ENCODE measurements at places on chromosomes 12 and 14.

GRCh38 chr14:92702441-92702918 lies 45.9 kb downstream of the LGMN start:
- no peak for DNase-seq

GRCh38 chr12:92519284-92519683 lies 183.5 kb upstream of the PLEKHG7 start:
- no peak for DNase-seq

DNA sequence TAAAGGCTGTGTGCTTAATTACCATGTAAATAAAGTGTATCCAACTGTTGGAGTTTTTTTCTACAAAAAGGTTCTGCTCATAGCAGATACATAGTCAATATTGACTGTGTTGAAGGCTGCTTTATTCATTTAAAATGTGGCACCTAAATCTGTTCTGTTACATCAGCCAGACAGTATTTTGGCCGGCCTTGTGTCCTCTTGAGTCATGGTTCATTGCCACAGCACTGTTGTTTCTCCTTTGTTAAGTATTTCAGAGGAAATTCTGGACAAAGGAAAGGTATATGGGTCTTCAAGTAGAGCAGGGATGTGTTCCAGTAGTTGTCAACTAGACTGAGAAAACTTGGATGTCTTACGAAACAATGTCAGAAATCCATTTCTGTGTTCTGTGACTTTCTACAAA lies 95.5 kb downstream of the SLC38A6 start:
- no peak for DNase-seq

DNA sequence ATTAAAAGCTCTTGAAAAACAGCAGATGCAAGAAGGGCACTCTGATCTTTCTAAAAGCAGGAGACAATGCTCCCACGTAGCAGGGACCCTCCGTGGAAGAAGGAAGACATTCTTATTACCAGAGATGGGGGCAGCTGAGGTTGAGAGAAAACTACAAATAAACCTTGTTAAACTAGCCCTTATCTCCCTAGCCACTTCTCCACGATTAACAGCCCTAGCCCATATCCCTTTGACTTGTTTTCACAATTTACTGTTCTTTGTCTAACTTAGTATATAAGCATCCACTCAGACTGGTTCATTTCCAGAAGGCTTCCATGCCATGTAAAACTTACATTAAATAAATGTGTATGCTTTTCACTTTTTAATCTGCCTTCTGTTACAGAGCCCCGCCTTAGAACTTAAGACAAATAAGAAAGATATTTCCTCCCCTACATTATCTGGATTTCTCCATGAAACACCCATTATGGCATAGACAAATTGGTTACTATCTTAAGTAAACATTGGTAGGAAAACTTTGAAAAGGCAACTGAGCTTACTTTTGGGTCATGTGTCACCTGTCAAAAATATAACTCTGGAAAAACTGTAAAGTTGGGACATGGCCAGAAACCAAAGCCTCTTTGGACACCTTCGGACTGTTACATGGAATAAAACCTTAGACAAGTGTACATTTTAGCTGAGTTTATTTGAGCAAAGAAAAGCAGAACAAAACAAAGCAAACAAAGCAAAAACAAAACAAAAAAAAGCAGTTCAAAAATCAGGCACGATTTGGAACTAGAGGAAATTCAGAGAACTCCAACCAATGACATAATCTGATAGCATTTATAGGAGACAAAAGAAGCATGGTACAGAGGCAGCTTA lies 4.9 kb upstream of the RNASE1 start:
- DNase-seq, result no peak

DNA sequence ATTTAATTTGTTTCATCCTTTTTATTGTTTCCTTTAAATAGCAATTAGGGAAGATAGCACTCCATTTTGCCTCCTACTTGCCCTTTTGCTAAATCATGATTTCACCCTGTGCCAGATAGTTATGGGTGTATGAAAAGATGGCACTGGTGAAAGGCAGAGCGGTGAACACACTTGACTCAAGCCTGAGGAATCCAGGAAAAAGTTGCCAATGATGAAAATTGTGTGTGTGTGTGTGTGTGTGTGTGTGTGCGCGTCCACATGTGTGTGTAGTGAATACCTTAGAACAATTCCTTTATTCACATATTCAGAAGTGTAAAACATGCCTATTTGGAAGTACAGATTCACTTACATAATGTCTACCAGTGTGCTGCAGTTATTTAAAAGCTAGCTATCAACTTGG lies 123.8 kb downstream of the PTCSC3 start:
- DNase-seq, result no peak

GRCh38 chr14:73627151-73627558 lies 14.8 kb downstream of the ACOT6 start:
- no peak for DNase-seq

GRCh38 chr12:124551268-124552144 lies 15.9 kb downstream of the NCOR2 start:
- peak; percentile 52 for DNase-seq

GRCh38 chr14:50559990-50560930 lies at the start of gene ATL1:
TSS of gene ATL1 (plus strand) at chr14:50560145. CDS start at chr14:50560266, 121 bp downstream.
- DNase-seq, result peak; percentile 51

- DNase-seq, result no peak
Measured at GRCh38 chr14:22794551-22794951, 20.7 kb downstream of the SLC7A7 start.

DNA sequence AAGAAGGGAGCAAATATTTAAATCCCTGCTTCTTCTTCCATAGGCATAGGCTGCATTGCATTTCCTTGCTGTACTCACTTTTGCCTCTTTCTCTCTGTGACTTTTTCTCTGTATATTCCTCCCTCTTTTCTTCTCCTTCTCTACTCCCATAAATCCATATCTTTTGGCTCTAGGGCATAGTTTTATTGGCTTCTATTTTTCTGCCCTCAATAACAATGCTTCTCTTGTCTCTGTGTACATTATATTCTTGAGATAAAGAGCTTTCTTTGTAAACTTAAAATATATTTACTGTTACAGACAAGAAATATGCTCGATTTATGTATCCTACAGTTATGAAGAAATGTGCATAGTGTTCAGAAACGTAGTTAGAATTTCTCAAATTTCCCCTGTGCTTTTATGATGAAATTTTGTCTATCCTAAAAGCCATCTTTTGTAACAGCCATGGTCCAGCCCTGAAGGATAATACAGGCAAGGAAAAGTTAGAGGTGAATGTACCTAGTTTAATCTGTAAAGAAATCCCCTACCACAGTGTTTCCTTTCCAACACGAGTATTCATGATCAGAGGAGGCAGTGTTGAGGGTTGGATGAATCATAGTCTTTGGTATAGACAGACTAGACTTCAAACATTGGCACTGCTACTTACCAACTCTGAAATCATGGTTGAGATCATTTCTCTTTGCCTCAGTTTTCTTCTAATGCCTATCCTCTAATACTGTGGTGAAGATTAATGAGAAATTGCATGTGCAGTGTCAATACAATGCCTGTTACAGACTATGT lies 173.3 kb upstream of the FAR2 start:
- DNase-seq, result no peak

DNA sequence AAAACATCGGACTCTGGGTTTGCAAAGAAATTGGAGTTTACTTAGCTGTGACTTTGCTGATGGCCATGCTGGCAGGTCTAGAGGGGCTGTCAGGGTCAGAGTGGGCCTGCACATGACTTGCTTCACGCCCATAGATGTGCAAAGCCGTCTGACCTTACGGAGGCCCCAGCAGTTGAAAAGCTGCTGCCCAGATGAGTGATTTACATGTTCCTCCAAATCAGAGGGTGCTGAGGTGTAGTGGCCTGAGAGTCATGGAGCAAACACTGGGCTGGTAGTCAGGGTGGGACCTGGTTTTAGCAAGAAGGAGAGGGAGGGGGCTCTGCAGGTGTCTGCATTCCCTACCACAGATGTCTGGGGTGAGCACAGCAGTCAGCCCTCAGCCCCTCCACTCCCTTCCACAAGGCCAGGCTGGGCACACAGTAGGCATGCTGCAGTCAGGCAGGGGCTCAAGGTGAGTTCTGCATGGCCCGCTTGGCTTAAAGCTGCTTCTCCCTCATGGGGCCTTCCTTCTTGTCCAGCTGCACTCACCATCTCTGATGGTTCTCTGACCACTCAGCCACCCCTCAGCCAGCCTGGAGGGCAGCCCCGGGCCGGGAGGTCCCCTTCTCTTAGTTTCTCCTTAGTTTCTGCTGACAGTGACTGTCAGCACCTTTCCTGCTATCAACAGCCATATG lies 34.2 kb upstream of the EML1 start:
- DNase-seq, result no peak

DNA sequence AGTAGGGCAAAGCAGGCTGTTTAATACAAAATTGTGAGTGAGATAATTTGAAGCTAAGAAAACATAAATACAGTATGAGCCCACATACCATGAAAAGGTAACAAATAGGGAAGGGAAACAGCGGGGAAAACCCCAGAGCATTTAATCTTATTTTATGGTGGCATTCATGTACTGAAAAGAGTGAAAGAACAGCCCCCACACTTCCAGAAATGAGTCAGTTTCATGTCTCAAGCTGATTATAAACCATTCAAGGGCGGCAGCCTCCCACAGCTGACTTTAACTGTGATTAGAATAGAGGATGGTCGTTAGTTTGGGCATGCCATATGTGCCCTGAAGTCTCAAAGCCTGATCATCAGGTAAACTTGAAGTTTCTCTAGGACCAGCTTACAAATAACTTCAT lies 64.5 kb downstream of the FOXG1 start:
- no peak for DNase-seq

GRCh38 chr12:127655691-127656090 lies 611.3 kb upstream of the TMEM132C start:
- no peak for DNase-seq

DNA sequence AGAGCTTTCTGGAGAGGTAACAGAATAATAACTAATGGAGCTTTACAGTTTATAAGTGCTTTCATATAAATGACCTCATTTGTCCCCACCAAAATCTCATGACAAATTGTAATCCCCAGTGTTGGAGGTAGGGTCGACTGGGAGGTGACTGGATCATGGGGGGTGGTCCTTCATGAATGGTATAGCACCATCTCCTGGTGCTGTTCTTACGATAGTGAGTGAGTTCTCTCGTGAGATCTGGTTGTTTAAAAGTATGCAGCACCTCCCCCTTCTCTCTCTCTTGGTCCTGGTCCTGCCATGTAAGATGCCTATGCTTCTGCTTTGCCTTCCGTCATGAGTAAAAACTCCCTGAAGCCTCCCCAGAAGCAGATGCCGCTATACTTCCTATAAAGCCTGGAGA lies 423.3 kb upstream of the GARIN6 start:
- DNase-seq, result no peak

GRCh38 chr14:63555572-63555971 lies 12.4 kb upstream of the PPP2R5E start:
- DNase-seq, result no peak

DNA sequence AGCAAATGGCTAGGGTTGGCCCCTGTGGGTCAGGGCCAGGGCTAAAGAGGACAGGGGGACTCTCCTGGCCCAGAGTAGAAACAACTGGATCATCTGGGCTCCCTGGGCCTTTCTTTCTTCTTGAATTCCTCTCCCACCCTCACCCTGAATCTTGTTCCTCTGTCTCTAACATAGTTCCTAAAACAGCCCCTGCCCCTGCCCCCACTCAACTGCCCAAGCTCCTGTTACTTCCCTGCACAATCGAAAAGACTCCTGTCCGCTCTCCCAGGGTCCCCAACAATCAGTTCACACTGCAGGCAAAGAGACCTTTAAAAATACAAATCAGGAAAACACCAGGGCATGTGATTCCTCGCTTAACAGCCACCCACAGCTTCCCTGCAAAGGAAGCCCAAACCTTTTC lies 18.0 kb upstream of the ANKRD33 start:
- no peak for DNase-seq

- DNase-seq, result no peak
Measured at GRCh38 chr12:27464220-27464554, 17.7 kb downstream of the SMCO2 start.

GRCh38 chr12:25308756-25309155 lies 58.0 kb upstream of the KRAS start:
- peak; percentile 25 for DNase-seq

GRCh38 chr14:55892906-55893305 lies 225.3 kb upstream of the PELI2 start:
- no peak for DNase-seq

GRCh38 chr12:111636209-111636945 lies 37.3 kb upstream of the ATXN2 start:
- no peak for DNase-seq

GRCh38 chr12:76957301-76957700 lies 78.5 kb upstream of the CSRP2 start:
- DNase-seq, result no peak

DNA sequence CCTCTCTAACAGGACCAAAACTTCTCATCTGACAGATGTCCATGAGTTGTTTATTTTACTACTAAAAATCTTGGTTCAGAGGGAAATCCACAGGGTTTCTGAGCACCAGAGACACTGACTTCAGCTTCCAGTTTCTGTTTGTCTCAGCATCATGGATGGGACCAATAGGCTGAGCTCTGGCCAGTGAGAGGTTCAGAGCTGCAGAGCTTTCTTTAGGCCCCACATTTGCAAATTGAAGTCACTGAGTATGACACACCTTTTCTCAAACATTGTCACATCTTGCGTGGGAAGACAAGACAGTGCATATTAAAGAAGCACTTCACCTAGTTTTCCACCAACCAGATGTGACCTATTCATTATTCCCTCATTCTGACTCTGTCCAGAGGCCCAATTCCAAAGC lies 45.2 kb downstream of the RDH12 start:
- DNase-seq, result no peak

GRCh38 chr12:131833896-131834641 lies 5.9 kb downstream of the MMP17 start:
- no peak for DNase-seq

- no peak for DNase-seq
Measured at GRCh38 chr12:26044007-26044394, 80.8 kb downstream of the BHLHE41 start.

GRCh38 chr12:131097202-131098177 lies 143.8 kb downstream of the ADGRD1 start:
- no peak for DNase-seq

DNA sequence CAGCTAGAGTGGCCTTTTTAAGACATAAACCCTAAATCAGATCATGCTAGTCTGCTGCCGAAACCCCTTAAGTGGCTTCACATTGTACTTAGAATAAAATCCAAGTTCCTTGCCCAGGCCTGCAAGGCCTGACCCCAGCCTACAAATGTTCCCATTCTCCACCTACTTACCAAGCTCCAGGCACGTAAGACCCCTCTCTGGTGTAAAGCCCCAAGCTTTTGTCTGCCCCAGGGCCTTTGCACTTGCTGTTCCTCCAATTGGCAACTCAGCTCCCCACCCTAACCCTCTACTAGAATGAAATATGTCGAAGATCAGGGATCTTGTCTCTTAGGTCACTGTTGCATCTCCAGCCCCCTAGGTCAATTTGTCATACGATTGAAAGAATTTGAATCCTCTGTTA lies 27.1 kb upstream of the MED13L start:
- DNase-seq, result no peak

All from trophoblast cell (in vitro differentiated cells and primary cell).